ENCODE measurements at places on chromosomes 16 and 17.

- DNase-seq: no peak
Observed at GRCh38 chr16:30737794-30738648, 10.2 kb upstream of the PHKG2 start.

- DNase-seq: no peak
Observed at GRCh38 chr17:45036691-45037090, 14.7 kb downstream of the DCAKD start.

DNA sequence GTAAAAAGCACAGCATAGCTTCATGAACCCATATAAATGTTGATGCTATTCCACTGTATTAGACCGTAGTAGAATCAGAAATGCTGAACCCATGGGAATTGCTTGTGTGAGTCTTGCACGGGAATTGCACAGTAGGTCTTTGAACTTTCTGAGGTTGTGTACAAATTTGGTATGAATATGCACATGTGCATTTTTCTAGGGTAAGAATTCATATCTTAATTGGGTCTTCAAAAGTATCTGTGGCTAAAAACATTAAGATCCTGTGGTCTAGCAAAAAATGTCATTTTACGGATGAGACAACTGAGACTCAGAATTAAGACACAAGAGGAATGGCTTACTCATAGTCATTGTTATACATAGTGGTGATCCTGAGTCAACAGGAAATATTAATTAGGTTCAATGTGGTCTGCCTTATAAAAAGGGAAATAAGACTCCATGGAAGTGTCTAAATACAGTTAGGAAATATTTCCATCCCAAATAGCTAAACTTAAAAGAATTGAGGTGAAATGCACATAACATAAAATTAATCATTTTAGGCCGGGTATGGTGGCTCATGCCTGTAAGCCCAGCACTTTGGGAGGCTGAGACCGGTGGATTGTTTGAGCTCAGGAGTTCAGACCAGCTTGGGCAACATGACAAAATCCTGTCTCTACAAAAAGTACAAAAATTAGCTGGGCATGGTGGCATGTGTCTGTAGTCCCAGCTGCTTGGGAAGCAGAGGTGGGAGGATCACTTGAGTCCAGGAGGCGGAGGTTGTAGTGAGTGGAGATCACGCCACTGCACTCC is 22.8 kb downstream of the TAOK1 start:
- DNase-seq: no peak

GRCh38 chr16:74226338-74226954 is 70.2 kb upstream of the PSMD7 start:
- no peak for DNase-seq

DNA sequence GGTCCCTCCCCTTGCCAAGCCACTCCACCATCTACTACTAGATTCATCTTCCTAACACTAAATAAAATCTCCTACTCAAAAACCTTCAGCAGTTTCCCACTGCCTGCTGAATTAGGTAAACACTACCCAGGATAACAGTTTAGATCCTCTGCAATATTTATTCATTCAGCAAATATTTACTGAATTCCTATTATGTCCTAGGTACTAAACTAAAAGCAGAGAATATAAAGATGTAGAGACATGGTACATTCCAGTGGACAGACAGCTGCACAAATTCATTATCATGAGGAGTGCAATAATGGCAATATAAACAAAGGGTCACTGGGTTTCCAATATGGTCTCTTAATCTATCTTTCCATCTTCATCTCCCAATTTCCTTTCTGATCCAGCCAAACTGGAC is 30.7 kb upstream of the HOXB13 start:
- DNase-seq: no peak

Data from NCI-H226 (cell line).